ENCODE measurements at places on chromosomes 5 and 9.

- no peak for DNase-seq
Observed at GRCh38 chr9:85089188-85089969, 419.9 kb downstream of the NTRK2 start.

DNA sequence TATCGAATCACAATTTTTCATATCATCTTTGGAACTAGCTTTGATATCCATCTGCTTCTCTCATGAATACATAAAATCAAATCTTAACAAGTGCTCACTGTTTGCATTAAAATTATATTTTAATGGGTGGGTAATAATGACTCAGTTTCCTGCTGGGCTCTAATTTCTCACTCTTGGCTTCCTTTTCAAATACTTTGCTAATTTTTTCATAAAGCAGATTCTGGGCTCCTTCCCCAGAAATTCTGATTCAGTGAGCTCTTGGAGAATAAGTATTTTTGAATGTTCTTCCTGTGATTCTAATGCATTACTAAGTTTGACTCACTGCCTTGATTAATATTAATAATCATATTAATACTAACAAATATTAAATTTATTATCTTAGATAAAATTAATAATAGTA lies 48.9 kb downstream of the YIPF5 start:
- DNase-seq: no peak

DNA sequence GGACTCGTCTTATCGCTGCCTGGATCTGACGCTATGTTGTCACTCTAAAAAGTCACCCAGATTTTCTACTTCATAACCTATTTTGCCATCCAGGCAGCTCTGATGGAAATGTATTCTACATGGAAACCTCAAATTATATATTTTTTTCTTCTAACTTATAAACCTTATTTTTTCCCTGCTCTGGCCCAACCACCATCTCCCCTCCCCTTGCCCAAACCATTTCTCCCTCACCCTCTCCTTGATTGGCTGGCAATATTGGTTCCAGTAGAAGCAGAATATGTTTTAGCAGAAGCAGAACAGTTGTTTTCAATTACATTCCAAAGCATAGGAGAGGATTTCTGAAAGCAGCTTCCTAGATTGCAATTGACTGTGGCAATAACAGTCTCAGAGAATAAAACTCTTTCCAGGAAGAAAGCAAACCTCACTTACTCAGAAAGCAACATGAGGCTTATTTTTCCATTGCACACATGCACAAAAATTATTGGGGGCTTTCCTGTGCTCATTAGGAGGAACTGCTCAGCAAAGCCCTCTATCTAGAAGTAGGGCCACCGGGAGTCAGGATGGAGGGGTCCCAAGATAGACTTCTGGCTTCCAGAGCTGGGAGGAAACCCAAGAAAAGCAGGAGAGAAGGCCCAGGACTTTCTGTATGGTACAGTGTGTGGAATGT lies 191.8 kb downstream of the ESM1 start:
- DNase-seq: no peak

GRCh38 chr5:8445139-8445538 lies 576.2 kb downstream of the MTRR start:
- DNase-seq: no peak

- DNase-seq: no peak
Observed at GRCh38 chr5:64807520-64807919, 38.8 kb downstream of the CWC27 start.

DNA sequence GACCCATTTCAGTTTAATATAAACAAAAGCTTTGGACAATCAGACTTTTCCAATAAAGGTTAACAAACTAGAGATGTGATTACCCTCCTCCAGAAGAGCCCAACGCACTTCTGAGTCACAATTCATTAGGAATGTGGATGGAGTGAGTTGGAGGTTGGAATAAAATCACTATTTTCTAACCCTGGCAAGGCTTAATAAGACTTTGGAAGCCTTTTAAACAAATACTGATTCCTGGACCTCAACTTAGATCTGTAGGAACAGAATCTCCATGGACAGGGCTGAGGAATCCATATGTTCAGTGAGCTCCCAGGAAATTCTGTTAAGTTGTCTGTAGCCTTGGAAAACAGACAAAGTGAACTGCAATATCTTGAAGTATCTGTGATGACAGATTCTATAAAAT lies 233.5 kb upstream of the ELL2 start:
- DNase-seq: no peak

GRCh38 chr9:69571032-69571431 lies 101.1 kb downstream of the APBA1 start:
- no peak for DNase-seq

DNA sequence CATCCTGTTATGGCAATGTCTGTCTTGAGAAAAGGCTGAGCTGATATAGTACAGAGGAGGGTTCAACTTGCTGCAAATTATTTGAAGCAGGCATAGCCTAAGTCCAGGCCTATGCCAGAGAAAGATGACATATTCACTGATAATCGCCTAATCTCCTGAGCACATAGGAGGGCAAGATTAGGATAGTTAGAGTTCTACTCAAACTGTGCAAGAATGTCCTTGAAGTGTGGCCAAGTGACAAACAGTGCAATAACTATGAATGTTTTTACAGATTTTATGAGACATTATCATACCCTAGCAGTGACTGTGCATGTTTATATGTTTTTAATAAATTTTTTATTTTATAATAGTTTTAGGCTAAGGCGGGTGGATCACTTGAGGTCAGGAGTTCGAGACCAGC lies 96.2 kb downstream of the TSSK1B start:
- DNase-seq: no peak

GRCh38 chr9:27348785-27349697 lies 52.1 kb upstream of the EQTN start:
- DNase-seq: no peak

GRCh38 chr5:149719666-149720065 lies 10.4 kb upstream of the PPARGC1B start:
- DNase-seq: no peak

- no peak for DNase-seq
Observed at GRCh38 chr5:61768692-61769281, 436.7 kb downstream of the ZSWIM6 start.

GRCh38 chr9:69389437-69389995 lies 64.5 kb downstream of the ENTREP1 start:
- DNase-seq: no peak

GRCh38 chr5:59760785-59761348 lies 132.7 kb downstream of the PDE4D start:
- no peak for DNase-seq

DNA sequence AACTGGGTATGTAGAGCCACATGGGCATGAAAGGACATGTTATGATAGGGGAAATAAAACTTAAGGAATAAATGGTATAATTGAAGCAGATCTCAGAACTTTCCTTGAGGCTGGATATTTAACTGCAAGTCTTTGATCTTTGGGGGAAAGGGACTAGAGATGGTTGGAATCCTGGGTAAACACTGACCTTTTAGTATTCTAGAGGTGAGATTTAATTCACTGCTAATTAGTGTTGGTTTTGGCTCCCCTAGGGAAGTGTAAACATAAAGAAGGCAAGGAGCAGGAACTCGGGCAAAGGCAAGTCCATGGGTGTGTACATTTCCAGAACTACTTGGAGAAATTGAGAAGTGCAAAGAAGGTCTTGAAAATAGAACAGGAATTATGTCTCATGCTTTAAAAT lies 16.6 kb downstream of the NIM1K start:
- no peak for DNase-seq

GRCh38 chr5:73770172-73771025 lies 144.4 kb downstream of the ARHGEF28 start:
- DNase-seq: no peak

DNA sequence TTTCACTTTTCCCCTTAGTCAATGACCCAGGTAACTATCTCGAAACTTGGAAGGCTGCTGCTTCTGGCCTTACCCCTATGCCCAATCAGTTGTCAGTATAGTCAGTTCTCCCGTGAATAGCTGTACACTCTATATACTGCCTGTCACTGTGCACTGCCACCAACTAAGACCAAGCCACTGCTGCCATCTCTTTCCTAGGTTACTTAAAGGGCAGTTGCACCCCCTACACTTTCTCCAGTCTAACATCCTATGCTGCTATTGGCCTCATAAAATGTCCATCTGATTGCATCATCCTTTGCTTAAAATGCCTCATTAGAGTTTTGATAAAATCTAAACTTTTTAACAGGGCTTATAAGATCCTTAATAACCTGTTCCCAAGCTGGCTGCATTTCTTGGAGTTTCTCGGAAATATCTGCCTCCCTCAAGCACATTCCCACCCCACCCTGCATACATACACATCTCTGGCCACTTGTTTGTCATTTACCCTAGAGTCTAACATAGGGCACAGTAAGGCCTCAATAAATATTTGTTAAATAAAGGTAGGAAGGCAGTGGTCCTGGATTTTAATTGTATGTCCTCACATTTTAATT lies 32.8 kb upstream of the TNFAIP8 start:
- no peak for DNase-seq

- DNase-seq: no peak
Observed at GRCh38 chr5:73901455-73901854, 275.5 kb downstream of the ARHGEF28 start.

DNA sequence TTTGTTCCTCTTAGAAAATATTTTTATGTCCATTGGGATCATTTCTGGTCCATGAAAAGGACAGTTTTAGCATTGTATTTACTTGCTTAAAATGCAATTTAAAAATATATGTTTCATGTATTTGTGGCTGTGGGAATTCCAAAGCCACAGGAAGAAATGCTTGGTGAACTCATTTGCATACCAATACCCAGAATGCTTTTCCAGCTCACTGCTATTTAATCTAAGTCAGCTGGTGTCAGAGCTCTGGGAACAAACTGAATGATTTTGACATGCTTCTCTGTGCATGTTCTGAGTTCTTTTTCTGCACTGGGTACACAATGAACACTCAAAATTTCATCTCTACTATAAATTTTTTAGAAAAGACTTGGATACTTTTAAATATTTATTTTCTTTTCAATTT lies 482.8 kb upstream of the ARRDC3 start:
- DNase-seq: no peak

DNA sequence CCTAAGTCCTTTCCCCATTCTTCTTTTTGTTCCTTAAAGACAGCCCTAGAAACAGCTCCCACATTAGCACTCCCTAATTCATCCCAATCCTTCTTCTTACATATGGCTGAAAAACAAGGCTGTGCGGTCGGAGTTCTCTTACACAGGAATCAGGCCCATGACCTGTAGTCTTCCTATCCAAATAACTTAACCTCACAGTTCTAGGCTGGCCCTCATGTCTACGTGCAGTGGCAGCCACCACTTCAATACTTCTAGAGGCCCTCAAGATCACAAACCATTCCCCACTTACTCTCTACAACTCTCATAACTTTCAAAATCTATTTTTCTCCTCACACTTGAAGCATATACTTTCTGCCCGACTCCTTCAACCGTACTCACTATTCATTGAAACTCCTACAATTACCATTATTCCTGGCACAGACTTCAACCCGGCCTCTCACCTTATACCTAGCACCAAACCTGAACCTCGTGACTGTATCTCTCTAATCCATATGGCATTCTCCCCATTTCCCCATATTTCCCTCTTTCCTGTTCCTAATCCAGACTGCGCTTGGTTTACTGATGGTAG lies 59.3 kb downstream of the RAPGEF6 start:
- DNase-seq: no peak

DNA sequence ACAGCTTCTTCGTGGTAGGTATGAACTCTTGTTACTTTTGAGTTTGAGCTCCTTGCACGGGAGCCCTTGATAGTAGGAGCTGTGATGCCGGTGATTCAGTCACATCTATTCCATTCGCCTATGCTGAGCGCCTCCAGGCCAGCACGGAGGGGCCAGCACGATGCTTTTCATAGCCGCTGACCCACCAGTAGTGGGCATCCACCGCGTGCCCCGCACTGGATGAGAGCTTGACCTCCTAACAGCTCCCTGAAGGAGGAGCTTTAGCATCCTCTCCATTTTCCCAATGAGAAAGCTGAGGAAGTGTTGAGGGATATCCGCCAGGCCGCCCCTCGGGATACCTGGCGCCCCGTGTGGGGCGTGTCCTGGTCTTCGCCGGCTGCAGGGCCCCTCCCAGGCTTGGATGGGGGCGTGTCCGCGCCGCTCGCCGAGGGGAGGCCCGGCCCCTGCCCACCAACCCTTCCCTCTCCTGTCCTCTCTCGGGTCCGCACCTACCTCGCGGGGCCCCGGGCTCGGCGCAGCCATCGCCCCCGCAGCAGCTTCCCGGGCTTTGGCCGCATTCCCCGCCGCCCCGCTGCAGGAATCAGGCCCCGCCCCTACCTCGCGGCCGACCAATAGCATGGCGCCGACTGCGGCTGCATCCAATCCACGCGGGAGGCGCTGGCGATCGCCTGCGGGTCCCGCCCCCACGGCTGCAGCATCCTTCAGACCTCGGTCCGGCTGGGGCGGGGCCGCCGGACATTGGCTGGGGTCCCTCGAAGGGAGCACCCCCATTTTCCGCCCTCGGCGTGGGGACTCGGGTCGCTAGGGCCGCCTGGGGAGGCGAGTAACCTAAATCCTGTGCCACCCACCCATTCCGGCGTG lies at the start of gene PIP5KL1:
Gene PIP5KL1 (minus strand): TSS at position 547 of the 861 bp plus-strand sequence. CDS start 25 bp downstream, at position 522.
- DNase-seq: peak; percentile 63

GRCh38 chr5:75324791-75325190 lies 12.2 kb upstream of the HMGCR start:
- DNase-seq: no peak

DNA sequence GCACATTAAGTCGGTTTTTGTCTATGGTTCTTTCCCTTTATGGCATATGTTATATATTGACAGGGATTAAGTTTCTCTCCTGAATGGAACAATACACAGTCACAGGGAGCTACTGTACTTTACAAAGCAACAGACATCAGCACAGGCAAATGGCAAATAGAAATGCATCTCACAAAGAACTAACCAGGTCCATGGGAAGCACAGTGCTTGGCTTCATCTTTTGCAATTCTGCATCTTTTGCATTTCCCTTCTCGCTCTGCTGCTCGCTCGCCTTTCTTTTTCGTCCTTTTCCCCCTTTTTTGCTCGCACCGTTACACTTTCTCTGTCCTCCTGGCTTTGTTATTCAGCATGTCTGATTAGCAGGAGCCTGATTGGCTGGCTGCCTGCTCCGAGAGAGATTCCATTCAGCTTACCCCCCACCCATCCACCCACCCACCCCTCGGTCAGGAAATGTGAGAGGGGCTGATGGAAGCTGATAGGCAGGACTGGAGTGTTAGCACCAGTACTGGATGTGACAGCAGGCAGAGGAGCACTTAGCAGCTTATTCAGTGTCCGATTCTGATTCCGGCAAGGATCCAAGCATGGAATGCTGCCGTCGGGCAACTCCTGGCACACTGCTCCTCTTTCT lies at the start of gene ADAMTSL1:
Gene ADAMTSL1 (plus strand): TSS at position 502 of the 628 bp plus-strand sequence. CDS start 80 bp downstream, at position 582.
- no peak for DNase-seq

- no peak for DNase-seq
Observed at GRCh38 chr5:43357067-43357466, 43.9 kb upstream of the HMGCS1 start.
